ENCODE measurements at places on chromosomes 6 and 20.

DNA sequence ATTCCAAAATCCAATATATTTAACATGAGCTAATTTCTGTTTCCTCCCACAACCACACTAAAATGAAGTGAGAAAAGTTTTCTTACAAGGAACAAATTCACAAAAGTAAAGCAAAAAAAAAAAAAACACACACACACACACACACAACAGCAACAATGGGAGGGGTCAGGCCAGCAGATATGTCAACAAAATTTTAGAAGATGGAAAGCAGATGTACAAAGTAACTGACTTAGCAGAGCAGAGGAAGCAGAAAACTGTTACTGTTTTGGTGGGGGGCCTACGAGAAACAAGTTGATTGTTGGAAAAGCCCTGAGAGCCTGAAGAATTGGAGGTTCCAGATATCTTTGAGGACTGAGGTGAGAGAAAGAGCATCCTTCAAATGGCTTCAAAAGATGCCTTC is 11.7 kb downstream of the EPB41L2 start:
- DNase-seq: no peak

DNA sequence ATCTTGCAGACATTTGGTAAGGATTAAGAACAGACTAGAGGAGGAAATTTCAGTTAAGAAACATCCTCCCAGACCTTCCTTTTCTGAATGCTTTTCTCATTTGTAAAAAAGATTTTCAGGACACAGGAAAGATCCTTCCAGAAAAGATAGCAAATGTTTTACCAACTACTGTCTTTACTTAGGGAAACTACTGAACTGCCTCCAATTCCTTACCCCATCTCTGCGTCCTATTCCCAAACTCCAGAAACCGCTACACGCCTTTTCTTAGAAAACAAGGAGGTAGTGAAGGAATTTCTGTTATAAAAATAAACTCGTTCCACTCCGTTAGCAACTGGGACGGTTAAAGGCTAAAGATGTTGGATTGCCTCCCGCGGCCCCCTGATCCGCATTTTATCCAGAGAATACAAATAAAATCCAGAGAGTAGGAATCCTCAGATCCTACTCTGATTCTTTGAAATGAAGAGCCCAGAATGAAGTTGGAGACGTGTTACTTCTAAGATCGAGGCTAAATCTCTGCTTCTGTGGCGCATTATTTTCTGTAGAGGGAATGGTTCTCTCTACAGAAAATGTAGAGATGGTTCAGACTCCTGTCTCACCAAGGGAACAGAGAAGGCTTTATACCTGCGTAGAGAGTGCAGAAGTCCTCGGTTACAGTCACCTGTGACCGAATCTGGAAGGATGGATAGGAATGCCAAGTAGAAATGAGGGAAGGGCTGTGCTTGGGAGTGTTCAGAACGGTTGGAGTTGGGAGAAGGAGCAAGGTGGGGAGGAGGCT is 133.0 kb downstream of the GPX5 start:
- no peak for DNase-seq

DNA sequence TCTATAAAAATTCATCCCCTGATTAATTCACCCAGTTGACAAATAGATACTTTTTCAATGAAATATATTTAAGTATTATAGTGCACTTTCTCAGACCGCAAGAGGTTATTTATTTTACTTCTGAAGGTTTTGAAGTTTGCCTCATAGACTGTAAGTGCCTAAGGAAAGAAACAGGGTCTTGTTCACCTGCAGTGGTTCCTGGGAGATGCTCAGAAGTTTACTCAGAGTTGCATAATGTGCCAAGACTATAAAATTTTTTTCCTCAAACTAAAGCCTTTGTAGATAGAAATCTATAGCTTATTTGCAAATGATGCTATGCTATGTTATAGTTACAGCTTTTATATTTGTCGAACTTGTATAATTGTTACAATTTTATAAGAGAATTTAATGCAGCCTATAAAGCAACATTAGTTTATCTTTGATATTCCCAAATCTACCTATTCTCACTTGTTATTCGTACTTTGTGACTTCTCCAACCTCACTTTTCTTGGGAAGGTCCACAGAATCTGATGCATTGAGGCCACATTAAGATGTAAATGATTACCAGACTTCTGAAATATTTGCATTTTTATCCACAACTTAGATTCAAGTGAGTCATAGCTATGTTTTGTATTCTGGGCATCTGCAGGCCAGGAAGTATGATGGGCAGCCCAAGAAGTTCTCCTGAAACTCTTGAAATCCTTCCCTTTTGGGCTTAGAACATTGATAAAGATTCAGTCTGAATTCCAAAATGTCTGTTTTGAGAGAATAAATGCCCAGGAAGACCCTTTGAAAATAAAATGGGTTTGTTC is 35.7 kb downstream of the KCNQ5 start:
- DNase-seq: no peak

DNA sequence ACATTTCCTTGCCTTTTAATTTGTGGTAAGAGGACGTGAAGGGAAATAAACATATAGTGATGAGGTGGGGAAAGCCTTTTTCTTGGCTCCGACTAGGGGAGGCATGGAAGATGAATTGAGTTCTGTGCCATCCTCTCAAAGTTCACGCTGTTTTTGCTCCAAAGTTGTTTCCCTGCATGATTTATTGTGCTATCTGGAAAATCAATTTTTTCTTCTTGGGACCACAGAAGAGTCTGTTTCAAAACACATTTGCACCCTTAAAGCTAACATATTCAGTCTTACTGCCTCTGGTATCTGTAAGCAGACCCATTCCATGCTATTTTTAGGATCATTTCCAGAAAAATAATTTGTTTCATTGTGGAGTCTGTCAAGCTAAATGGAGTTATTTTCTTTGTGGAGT is 57.6 kb upstream of the KCNG1 start:
- DNase-seq: no peak

DNA sequence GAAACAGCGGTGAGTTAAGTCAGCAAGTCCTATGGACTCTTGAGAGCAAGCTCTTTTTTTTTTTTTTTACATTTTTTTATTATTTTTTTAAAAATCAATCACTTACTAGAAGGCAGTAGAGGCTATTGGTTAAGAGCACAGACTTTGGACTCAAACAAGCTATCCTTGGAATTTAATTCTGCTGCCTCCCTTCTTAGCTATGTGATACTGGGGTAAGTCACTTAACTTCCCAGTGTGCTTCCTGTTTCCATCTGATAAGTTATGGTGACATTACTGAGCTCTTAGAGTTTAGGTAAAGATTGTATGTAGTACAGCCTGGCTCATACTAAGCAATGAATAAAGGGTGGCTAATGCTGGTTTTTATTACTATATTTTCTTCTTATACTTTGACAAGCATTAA is 770.5 kb upstream of the FLRT3 start:
- DNase-seq: no peak

- DNase-seq: no peak
Measured at GRCh38 chr6:169923468-169924464, 172.3 kb downstream of the ERMARD start.

DNA sequence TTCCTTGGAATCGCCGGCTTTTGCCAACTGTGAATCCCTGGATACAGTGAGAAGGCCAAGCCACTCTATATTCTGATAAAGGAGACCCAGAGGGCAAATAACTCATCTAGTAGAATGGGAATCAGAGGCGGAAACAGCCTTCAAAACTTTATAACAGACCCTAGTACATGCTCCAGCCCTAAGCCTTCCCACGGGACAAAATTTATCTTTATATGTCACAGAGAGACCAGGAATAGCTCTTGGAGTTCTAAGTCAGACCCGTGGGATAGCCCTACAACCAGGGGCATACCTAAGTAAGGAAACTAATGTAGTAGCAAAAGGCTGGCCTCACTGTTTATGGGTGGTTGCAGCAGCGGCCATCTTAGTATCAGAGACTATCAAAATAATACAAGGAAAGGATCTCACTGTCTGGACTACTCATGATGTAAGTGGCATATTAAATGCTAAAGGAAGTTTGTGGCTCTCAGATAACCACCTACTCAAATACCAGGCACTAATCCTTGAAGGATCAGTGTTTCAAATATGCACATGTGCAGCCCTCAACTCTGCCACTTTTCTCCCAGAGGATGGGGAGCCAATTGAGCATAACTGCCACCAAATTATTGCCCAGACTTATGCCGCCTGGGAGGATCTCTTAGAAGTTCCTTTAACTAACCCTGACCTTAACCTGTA is 29.5 kb downstream of the CEP85L start:
- no peak for DNase-seq
